ENCODE measurements at places on chromosomes 3 and 15. TPM values are rescaled to one million over a fixed set of nuclear protein-coding genes. Genes with fewer than 3 reads are reported as not detected.

DNA sequence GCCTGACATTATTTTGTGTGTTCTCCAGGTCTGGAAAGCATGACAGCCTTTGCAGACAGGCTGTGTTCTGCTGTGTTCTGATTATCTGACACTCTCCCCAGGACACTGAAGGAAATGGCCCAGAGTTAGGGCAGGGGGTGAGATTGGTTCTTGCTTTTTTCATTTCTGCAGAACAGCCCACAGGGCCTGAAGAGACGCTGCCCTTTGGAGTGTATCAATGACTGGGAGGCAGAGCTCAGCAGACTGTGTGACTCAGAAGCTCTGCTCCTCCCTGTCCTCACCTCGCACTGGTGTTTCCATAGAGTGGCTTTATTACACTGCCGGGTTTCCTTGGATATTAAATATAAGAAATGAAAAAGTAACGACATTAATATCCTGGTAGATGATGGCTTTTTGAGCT is 523.6 kb downstream of the NTRK3 start:
- DNase-seq: no peak

- DNase-seq: no peak
Observed at GRCh38 chr3:121998030-121998580, 23.9 kb downstream of the ILDR1 start.

CLDN18 gene
- not detected for total RNA-seq

P3H2 gene
- not detected for total RNA-seq

NME9 gene
- total RNA-seq: not detected

DNA sequence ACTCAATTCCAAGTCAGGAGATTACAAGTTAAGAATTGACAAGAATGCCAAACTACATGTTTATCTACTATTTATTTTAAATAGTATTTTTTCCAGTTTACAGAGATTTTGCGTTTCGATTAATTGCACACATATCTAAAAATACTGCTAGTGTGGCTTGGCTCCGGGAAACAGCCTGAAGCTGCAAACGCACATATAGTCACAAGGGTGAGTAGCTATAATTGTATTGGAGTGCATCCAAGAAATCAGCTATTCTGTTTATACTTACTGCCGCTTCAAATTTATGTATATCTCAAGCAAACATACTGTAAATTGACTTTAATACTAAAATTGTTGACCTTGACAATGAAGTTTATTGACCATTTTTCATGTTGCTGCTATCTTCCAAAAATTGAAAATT is 77.0 kb upstream of the PLSCR5 start:
- no peak for DNase-seq

CAND2 gene
- total RNA-seq: 0.98 TPM

GRCh38 chr3:177107461-177108239 is 89.6 kb downstream of the TBL1XR1 start:
- DNase-seq: no peak

DNA sequence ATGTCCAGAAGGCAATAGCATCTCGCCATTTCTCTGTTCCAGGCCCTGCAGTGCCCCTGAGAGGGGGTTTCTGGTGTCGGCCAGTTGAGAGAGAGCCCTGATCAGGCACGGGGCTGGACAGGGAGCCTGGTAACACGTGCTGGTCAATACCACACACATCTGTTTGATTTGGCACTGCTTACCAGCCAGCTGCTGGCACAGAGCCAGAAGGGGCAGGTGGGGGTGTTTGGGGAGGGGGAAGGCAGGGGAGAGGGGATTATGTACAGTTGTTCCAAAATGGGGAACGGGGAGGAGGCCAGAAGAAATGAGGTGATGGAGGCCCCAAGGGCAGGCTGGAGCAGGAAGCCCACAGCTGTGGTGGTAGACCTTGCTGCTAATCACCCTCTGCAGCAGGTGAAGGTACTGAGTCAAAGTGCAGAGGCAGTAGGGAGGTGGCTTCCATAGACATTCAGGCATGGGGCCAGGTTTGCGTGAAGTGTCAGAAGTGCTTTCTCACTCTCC is 153.5 kb upstream of the LPP start:
- DNase-seq: peak; percentile 24

- no peak for DNase-seq
Observed at GRCh38 chr3:197421021-197421420, 122.6 kb upstream of the DLG1 start.

DNA sequence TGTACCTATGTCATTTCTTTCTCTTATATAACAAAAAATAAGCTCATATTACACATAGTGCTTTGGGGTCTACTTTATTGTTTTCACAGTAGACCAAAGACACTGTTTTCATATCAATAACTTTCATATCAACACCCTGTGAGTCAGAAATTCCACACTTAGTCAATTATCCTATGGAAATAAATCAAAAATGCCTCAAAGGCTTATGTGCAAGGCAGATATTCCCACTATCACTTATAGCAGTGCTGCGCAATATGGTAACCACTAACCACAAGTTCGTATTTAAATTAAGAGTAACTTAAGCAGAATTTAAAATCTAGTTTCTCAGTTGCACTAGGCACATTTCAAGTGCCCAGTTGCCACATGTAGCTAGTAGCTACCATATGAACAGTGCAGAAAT is 15.9 kb downstream of the SCG3 start:
- DNase-seq: no peak

- DNase-seq: peak; percentile 89
Observed at GRCh38 chr3:53114011-53114400, 16.2 kb downstream of the RFT1 start.

- peak; percentile 14 for DNase-seq
Observed at GRCh38 chr3:13189639-13190377, 116.6 kb upstream of the IQSEC1 start.

PLA1A gene
- not detected for total RNA-seq

ASB14 gene
- not detected for total RNA-seq

CCNB2 gene
- total RNA-seq: 107 TPM

DNA sequence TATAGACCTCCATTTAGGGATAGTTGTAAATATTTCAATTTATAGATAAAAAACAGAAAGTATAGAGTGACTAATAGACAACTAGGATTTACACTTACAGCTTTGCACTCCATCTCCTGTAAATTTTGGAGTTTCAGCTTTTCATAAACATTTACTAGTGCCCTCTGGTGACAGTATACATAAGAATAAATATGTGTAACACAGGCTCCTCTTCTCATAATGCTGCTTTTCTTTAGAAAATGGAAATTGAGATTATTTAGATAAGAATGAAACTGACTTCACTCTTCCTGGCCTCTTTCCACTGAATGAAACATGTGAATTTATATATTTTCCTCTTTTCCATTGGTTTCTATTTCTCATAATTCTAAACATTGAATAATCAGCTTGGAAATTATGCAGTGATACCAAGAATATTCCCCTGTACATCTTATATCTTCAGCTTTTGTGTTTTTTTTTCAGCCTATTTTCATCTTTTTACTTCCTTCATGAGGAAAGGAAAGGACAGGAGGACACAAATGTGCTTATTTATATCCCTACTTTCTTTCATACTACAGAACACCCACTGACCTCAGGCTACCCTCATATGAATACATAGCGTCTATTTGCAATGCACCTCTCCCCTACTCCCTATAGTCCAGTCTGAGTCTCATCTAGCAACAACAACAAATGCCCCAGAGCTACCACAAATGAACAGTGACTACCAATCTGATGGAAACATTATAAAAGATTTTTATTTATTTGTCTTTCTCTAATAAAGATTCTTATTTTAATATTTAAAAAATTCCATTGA is 103.1 kb upstream of the CCDC39 start:
- DNase-seq: no peak

MIX23 gene
- total RNA-seq: 43.1 TPM

DNA sequence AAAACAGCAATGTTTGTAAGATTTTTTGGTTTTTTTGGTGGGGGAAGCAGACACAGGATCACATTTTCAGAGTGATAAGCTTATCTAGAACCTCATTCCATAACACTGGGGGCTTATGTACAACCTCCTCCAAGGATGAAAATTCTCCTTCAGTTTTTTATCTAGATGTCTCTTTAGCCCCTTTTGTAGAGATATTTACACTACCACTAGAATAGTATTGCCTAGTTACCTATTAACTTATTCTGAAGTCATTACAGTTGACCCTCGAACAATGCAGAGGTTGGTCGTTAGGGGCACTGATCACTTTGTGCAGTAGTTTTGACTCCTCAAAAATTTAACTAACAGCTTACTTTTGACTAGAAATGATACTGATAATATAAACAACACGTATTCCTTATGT is 32.8 kb downstream of the IFT57 start:
- DNase-seq: no peak

DNA sequence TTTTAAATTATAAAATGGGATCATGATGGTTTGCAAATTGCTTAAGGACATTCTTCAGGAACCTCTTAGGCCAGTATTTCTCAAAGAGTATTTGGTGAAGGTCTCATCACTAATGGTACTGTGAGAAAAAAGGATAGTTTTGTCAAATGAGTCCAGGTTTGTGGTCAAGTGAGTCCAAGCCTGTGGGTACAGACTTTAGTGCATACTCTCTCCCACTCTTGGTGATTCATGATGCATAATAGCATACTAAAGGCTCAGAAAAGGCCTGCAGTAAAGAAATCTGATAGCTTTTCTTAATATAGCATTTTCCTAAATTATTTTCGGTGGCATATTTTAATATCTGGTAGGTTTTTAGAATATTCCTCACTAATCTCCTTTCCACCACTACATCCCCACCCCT is 20.0 kb downstream of the BOC start:
- no peak for DNase-seq

DNA sequence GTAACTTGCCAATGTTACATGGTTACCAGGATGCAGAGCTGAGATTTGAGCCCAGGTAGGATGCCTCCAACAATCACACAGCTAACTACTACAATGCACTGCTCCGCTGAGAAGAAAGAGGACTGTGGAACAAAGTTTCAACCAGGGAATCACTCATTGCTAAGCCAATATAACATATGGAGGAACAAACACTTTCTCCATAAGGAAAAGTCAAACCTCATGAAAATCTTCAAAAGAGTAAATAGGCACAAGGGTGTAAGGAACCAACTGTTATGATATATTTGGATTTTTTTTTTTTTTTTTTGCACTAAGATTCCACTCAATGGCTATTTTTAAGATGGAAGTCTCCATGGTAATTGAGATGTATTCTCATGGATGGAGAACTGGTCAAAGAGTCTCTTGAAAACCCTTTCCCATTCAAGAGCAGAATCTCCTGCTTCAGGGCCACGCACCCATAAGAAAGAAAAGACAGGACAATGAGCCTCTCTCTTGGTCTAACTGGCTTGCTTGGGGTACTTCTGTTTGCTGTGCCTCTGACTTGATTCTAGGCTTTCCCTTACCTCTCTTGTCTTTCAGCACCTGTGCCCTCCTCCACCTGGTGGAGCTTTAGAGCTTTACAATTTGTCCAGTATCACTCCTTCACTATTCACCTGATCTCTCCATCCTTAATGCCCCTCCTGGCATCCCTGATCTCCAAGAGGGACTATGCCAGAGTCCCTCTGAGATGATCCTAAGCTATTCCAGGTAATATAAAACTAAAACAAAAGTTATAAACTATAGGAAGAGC is 252.8 kb downstream of the NTRK3 start:
- no peak for DNase-seq

DNA sequence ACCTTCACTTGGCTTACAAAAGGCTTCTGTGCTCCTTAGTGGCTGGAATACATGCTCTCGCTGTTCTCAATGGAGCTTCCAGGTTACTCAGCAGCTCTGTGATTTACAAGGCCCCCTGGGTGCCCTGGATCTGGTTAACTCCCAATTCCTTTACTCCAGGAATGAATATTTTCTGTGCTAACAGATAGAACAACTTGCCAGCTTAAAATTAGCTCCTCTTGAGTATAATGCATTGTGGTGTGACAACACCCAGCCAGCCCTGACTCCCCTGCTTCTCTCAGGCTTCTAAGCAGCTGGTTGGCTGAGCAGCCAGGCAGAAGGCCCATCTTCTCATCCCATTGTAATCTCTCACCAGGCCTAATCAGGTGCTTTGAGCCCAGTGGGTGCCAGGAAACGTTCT is 246.4 kb downstream of the ALCAM start:
- DNase-seq: no peak

GRCh38 chr3:192570315-192570714 is 157.0 kb downstream of the FGF12 start:
- DNase-seq: no peak

DNA sequence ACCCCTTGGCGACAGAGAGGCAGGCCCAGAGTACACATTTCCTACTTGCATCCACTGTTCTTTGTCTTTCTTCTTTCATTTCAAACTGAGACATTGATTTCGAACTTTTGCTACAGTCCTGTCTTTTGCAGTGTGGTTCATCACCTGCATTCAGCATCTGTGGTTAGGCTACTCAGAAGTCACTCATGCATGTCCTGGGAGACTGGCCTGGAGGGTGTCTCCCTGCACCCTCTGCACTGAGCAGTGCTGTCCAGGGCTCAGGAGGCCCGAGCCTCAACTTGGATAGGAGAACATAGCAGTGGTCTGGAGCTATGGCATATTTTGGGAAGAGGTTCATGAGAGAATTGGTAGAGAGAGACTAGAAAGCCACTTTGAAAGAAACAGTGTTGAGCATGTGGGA is 240.2 kb upstream of the TPRG1 start:
- DNase-seq: no peak

GRCh38 chr3:190746531-190746930 is 116.0 kb downstream of the GMNC start:
- no peak for DNase-seq

- DNase-seq: no peak
Observed at GRCh38 chr15:41689834-41690233, 29.6 kb downstream of the MGA start.

DNA sequence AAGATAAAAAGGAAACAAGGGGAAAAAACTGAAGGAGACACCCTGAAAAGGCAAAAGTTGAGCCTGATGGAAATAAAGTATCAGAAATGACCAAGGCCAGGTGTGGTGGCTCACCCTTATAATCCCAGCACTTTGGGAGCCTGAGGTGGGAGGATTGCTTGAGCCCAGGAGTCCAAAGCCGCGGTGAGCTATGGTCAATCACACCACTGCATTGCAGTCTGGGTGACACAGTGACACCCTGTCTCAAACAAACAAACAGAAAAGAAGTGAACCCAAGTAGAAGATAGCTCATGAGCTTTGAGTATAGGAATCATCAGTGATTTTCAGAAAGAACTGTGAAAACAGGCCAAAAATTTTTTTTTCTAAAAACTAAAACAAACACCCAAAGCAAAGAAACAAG is 26.4 kb upstream of the TBC1D23 start:
- no peak for DNase-seq

- no peak for DNase-seq
Observed at GRCh38 chr3:66441129-66441528, 59.7 kb downstream of the LRIG1 start.

GRCh38 chr3:46369675-46370132 is 1.0 kb upstream of the CCR5 start:
- peak; percentile 33 for DNase-seq

- DNase-seq: no peak
Observed at GRCh38 chr3:185188816-185189215, 36.0 kb upstream of the C3orf70 start.

DNA sequence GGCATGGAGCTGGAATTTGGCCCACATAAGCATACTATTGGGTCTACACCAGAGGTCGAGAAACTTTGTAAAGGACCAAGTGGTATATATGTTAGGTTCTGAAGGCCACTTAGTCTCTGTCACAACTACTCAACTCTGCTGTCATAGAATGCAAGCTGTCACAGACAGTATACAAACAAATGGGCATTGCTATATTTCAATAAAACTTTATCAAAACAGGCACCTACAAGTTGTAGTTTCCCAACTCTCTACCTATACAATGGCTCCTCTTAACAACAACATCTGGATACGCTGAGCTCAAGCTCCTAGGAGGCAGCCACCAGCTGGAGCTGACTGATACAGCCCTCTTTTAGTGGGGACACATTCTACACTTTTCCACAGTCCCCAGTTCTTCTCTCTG is 15.7 kb upstream of the PRICKLE2 start:
- DNase-seq: no peak

- DNase-seq: no peak
Observed at GRCh38 chr3:141986548-141987107, 110.2 kb downstream of the ATP1B3 start.

GABRR3 gene
- not detected for total RNA-seq

All from activated CD4-positive, alpha-beta T cell treated with anti-CD3 and anti-CD28 coated beads, Interleukin-2, amount 10 ng/mL, durations not matched to agents 7 days and 5 days (primary cell).